AG20443 (cell line): ENCODE measurements at places on chromosomes 3 and 15.

GRCh38 chr3:158109295-158109803, 540 bp upstream of the RSRC1 start:
- DNase-seq = no peak

DNA sequence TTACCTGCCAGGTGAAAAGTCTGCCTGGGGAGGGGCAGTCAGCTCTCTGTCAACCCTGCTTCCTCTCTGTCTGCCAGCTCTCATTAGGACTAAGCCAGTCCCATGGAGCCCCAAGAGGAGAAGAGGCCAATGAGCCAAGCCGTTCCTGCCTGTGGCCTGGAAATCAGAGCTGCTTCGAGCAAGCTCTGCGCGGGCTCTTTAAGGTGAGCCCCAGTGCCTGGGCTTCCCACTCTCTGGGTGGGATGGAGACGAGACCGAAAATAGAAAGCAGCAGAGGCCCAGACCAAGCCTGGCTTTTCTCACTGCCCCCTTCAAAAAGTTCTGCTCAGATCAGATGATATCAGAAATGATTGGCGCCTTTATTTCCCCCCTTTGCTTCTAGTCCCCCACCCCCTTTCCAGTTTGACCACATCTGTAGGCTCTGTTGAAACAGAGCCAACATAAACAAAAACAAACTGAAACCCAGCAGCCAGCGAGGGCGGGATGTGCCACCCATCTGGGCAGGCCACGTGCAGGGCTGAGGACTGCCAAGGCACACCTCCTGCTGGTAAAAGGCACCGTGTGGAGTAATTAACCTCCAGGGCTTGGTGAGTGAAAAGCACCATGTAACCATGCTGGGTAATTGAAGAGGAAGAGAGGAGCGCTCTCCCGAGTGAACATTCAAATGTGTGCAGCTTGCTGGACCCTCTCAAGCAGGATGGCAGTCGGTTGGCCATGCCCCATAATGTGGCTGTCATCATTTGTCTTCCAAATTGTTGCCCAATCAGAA, 471.0 kb upstream of the PROK2 start:
- peak; percentile 40 for DNase-seq

- DNase-seq = no peak
These were observed 4.2 kb downstream of the SLC28A1 start for GRCh38 chr15:84888639-84889038.

DNA sequence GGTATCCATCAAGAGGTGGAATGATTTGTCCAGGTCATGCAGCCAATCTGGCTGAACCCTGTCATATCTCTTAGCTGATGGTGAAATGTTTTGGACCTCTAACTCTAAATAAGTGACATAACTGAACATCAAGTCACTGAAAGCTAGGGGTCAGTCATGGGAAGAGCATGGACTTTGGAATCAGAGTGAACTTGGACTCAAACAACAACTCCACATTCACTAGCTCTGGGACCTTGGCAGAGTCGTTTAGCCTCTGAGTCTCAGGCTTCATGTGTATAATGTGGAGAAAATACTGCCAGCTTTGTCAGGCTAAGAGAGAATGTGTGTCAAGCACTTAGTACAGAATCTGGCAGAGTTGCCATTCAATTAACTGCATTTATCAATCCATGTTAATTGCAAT, 557.8 kb upstream of the CFAP20DC start:
- peak; percentile 46 for DNase-seq

- peak; percentile 32 for DNase-seq
These were observed 74.6 kb upstream of the SPATA12 start for GRCh38 chr3:56985878-56986277.

GRCh38 chr3:153463895-153464294, 301.9 kb downstream of the RAP2B start:
- no peak for DNase-seq
